Astrocyte of the hippocampus (primary cell): ENCODE measurements at places on chromosomes 5 and 9.

- DNase-seq, result no peak
These were observed 179.1 kb upstream of the GNA14 start for GRCh38 chr9:77827104-77827784.

GRCh38 chr5:141504216-141504615 is 15.3 kb downstream of the PCDHGC5 start:
- DNase-seq, result no peak

DNA sequence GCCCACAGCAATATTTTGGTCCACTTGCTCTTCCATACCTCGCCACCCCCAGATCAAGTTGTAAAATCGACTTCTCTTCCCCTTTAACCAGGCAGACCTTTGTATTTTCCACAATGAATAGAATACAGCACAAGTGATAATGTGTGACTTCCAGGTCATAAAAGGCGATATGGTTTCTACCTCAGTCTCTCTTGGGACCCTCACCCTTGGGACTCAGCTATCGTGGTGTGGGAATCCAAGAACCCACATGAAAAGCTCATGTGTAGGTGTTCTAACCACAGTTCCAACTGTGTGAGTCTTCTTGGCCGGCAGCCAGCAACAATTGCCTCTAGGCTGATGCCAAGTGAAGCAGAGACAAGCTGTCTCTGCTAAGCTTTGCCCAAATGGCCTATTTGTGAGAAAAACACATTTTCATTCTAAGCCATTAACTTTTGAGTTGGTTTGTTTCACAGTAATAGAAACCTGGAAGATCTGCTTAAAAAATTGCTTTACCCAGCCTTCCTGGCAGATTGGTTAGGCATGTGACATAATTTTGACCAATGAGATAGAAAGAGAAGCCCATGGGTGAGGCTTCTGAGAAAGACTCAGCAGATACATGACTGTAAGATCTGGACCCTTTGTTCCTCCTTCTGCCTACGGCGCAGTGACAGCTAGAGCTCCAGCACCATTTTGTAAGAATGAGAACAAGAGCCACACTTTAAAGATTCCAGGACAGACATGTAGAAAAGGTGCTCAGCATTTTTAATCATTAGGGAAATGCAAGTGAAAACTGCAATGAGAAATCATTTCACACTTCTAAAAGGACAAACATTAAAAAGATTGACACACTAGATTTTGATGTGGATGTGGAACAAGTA is 18.3 kb upstream of the MLLT3 start:
- peak; percentile 85 for DNase-seq

- no peak for DNase-seq
These were observed 14.1 kb downstream of the SEMA4D start for GRCh38 chr9:89483592-89484474.

- peak; percentile 48 for DNase-seq
These were observed 230.3 kb downstream of the PAPPA start for GRCh38 chr9:116383936-116384335.

DNA sequence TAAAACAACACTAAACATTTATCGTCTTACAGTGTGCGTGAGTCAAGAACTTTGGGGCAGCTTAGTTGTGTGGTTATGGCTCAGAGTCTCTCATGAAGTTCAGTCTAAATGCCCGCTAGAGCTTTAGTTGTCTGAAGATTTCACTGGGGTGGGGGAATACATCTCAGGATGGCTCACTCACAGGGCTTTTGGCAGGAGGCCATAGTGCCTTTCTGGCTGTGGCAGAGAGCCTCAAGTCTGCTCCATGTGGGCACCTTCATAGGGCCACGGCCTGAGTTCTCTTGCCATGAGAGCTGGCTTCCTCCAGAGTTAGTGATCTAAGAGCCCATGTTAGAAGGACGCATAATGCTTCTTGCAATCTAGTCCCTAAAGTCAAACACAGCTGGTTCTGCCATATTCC is 258.8 kb upstream of the NUDT12 start:
- DNase-seq, result no peak

GRCh38 chr9:110579034-110579861 is at the start of gene SVEP1:
TSS of gene SVEP1 (minus strand) at chr9:110579741. CDS start at chr9:110579543, 198 bp downstream.
- DNase-seq, result peak; percentile 62

GRCh38 chr9:19230355-19231125 is at the start of gene DENND4C:
TSS of gene DENND4C (plus strand) at chr9:19230693. CDS start at chr9:19276175, 45,482 bp downstream.
- peak; percentile 96 for DNase-seq

DNA sequence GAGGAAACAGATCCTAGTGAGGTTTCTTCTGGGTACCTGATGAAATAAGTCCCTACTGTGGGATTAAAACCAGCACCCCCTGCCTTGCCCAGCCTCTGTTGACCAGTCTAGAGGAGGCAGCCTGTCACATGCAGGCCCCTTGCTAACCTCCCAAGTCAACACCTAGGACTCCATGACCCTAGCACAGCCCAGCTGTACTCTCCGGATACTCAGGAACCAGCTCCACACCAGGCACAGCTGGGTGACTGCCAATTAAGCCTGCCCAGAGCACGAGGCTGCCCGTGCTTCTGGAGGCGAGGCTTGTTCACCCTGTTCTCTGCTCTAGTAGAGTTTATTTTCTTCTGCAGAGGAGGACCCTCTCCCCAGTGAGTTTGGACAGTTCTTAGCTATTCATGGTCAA is 92.5 kb downstream of the SNX24 start:
- DNase-seq, result no peak

GRCh38 chr9:70053864-70054263 is 10.2 kb downstream of the MAMDC2 start:
- peak; percentile 49 for DNase-seq

- DNase-seq, result no peak
These were observed 196.2 kb upstream of the IER5L start for GRCh38 chr9:129374231-129374630.

- DNase-seq, result no peak
These were observed 6.4 kb downstream of the ENTREP1 start for GRCh38 chr9:69331444-69331843.

GRCh38 chr5:178206166-178207101 is 2.1 kb downstream of the HNRNPAB start:
- DNase-seq, result no peak

- DNase-seq, result peak; percentile 83
These were observed 1.2 kb downstream of the UHRF2 start for GRCh38 chr9:6414247-6414641.

GRCh38 chr5:122465031-122465577 is 153.1 kb downstream of the SNCAIP start:
- DNase-seq, result no peak

- DNase-seq, result no peak
These were observed 36.5 kb upstream of the GLDC start for GRCh38 chr9:6681957-6682501.

DNA sequence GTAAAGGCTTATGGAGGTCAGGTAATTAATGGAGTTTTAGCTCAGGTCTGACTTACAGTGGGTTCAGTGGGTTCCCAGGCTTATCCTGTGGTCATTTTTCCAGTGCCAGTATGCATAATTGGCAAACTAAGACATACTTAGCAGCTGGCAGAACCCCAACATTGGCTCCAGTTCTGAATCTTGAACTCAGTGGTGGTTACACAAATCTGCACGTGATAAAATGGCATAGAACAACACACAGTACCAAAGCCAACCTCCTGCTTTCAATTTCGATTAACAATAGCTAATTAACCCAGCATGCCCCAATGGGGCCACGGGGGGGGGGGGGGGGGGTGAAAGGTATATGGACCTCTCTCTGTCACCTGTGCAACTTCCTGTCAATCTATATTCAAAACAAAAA is 19.0 kb upstream of the BARX1 start:
- peak; percentile 70 for DNase-seq

DNA sequence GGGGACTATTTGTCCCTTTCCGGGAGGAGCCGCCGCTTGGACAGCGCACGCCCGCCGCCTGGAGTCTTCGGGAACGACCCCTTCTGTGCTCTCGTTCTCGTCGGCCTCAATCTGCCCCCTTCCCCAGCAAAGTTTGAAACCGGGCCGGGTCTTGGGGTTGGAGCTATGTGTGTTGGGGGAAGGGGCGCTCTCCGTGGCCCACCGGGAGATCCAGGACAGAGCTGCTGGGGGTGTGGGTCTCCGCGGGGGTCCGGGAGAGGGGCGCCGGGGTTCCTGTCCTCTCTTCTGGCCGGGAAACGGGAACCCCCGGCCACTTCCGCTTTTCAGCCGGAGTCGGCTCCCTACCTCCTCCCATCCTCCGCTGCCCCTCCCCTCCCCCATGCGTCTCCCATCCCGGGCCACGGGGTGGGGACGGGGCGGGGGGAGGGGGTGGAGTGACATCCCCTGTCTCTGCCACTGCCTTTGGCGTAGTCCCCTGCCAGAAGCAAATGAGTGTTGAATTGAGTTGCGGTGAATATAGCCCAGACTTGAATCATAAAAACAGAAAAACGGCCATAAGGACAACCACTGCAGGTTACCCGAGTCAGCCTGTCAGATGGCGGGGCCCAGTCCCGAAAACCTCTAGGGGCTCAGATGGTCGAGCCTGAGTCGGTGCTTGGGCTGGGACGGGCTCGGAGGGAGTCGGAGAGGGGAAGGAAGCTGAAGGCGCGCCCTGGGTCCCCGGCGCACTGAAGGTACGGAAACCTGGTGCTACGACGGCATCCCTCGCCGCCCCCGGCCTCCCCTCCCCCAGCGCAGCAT is 1.1 kb downstream of the CPLX2 start:
- no peak for DNase-seq

DNA sequence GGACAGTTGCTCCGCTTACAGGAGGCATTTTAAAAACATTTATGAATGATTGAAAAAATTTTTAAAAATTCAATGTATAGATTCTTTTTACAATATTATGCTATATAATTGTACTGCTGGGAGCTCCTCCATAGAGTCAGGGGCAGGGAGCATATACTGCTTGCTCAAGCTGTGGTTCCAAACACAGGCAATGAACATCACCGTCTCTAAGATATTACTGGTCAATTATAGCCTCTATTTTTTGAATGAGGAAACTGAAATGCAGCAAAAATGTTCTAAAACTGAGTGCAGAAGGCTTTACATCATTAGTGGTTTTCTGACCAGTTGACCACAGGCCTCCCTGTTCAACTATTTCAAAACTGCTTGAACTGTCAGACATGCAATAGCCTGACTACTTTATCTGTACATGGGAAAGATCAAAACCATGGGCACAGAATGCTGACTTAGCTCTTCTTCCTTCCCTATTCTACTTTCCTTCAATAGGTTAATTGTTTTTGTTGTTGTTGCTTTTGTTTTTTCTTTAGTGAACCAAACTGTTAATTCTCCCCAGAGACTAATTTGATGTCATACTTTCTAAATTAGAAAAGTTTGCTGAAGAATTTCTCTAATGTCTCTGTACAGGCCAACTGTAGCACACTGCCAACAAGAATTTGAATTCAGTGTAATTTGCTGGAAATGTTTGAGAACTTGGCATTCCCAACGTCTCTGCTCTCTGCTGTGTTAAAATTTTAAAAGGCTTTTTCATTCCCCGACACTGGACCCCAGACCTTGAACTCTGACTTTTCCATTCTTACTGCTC is 107.6 kb upstream of the MPDZ start:
- peak; percentile 91 for DNase-seq

- peak; percentile 86 for DNase-seq
These were observed 57.3 kb downstream of the PTPN3 start for GRCh38 chr9:109440797-109441287.

- no peak for DNase-seq
These were observed 104.1 kb downstream of the DAB2IP start for GRCh38 chr9:121755581-121755980.

DNA sequence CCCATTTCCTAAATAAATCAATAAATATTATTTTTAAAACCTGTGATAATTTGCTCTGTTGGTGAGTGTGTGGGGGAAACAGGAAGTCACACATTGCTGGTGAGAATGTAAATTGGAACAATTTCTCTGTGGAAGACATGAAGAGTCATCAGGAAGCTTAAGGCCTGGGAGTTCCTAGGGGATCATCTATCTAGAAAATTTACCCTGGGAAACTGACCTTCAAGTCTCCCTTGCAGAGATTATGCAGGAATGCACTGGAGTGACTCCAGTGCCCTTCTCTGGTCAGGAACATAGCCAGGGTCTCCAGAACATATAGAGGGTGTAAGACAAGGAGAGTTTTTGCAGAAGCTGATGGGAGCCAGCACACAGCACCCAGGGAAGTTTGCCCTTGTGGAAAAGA is 13.0 kb upstream of the GCNT1 start:
- DNase-seq, result peak; percentile 32

- DNase-seq, result no peak
These were observed 14.8 kb downstream of the ACO1 start for GRCh38 chr9:32399110-32399815.

GRCh38 chr9:131263701-131264100 is 12.6 kb downstream of the FAM78A start:
- DNase-seq, result no peak

- DNase-seq, result no peak
These were observed 964.3 kb upstream of the NUDT12 start for GRCh38 chr5:104526866-104527265.

GRCh38 chr5:72224946-72225463 is 95.0 kb downstream of the MRPS27 start:
- peak; percentile 50 for DNase-seq

DNA sequence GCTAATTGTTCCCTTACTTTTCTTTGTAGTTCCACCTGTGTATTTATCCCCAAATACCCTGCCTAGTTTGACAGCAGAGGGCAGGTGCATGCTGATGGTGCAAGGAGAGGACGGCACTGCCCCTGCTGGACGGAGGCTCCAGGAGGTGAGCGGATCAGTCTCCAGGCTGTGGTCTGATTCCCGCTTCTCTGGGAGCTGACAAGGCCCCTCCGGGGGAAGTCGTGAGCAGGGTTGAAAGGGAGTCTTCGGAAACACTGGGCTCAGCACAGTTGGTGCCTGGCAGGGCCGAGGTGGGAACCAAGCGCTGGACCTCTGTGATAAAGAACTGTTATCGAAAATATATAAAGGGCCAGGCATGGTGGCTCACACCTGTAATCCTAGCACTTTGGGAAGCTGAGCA is 52.9 kb downstream of the RASGEF1C start:
- DNase-seq, result no peak

DNA sequence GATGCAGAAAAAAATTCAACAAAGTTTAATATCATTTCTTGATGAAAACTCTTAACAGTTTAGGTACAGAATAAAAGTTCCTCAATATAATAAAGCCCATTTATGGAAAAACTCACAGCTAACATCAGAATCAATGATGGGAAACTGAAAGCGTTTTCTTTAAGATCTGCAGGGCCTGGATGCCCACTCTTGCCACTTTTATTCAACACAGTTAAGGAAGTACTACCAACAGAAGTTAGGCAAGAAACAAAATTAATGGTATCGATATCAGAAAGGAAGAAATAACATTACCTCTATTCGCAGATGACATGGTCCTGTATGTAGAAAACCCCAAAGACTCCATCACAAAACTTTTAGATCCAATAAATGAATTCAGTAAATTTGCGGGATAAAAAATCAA is 542.4 kb upstream of the RGMB start:
- no peak for DNase-seq
